ENCODE measurements at places on chromosomes 5 and 9. TPM values are rescaled to one million over a fixed set of nuclear protein-coding genes. Genes with fewer than 3 reads are reported as not detected.

OR1Q1 gene
- not detected for polyA plus RNA-seq

DTWD2 gene
- 2.2 TPM for polyA plus RNA-seq

FOXD4 gene
- polyA plus RNA-seq, result 0.22 TPM

PCDHB2 gene
- polyA plus RNA-seq, result 1.1 TPM

IL17B gene
- polyA plus RNA-seq, result not detected

COL27A1 gene
- polyA plus RNA-seq, result 24.1 TPM

MYMK gene
- polyA plus RNA-seq, result not detected

PCDHA13 gene
- not detected for polyA plus RNA-seq

POLR3G gene
- polyA plus RNA-seq, result 27.3 TPM

EIF4E1B gene
- polyA plus RNA-seq, result not detected

PDE6A gene
- polyA plus RNA-seq, result 0.05 TPM

N4BP3 gene
- polyA plus RNA-seq, result 1.3 TPM

LCNL1 gene
- polyA plus RNA-seq, result not detected

STK10 gene
- 19.8 TPM for polyA plus RNA-seq

CER1 gene
- polyA plus RNA-seq, result not detected

ELP1 gene
- 30.5 TPM for polyA plus RNA-seq

PCDHGB6 gene
- 0.30 TPM for polyA plus RNA-seq

MAMDC2 gene
- 1.3 TPM for polyA plus RNA-seq

C9orf153 gene
- not detected for polyA plus RNA-seq

CARD6 gene
- polyA plus RNA-seq, result 4.4 TPM

LHX2 gene
- 0.07 TPM for polyA plus RNA-seq

TAF1L gene
- polyA plus RNA-seq, result not detected

NKD2 gene
- not detected for polyA plus RNA-seq

NME5 gene
- polyA plus RNA-seq, result 0.05 TPM

Measured in keratinocyte (primary cell).